ENCODE measurements at places on chromosomes 3 and 15.

DNA sequence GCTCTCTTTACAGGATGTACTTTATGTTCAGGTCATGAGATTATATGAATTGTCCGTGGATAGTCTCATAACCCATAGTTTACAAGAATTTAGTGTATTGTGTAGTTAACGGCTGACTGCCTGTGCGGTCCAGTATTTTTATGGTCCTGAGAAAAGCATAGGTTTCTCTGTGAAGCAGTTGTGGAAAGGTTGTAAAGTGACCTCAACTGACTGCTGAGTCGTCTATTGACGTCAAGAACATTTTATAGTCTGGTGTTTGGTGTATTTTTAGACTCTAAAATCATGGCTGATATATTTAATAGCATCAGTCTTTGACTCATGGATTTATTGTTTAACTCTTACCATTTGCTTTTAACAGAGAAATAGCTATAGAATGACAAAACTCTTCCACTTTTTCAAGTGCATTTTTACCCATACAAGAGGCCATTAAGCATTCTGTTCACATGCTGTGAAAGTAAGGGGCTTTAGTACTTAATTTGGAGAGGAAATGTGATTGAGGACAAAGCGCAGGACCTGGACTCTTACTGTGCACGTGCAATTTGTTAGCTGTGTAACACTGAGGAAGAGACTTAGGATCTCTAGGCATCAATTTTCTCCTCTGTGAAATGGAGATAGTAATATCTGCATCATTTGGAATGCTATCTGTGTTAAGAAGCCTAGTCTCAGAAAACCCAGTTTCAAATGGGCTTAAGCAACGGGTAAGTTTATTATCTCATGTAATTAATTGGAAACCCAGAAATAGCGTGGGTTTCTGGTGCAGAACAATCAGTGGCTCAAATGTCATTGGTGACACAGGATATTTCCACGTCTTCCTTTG, 240.8 kb downstream of the NFKBIZ start:
- DNase-seq = no peak

DNA sequence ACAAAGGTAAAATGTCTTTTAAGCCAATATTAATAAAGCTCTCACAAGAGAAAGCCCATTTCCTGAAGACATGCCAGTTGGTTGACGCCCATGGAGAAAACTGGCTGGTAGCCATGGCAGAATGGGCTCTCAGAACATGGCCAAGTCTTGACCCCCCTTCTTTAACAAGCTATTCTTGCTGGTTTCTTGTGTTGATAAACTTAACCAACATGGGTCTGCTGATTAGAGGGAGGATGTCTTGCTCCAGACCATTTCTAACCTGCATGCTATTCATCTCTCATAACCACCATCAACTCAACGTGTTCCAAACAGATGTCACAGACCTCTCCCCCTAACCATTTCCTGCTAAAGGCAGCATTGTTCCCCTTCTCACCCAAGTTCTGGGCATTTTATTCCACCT, 25.7 kb downstream of the NTRK3 start:
- DNase-seq = no peak

DNA sequence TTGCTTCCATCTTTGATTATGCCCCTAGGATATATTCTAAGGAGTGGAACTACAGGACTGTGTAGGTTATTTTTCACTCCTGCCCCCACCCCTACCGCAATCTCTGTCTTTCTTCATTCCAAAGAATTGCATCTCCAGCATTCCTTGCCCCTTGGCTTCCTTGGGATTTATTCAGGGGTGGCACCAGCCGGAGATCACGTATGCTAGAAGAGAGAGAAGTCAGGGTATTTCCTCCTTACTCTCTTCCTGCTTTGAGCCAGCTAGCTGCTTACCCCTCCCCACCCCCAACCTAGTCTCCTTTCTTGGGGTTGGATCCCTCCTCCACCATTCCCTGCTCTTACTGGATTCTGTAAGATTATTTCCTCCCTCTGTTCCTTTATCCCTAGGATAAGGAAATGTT, 35.0 kb upstream of the DENND4A start:
- no peak for DNase-seq

DNA sequence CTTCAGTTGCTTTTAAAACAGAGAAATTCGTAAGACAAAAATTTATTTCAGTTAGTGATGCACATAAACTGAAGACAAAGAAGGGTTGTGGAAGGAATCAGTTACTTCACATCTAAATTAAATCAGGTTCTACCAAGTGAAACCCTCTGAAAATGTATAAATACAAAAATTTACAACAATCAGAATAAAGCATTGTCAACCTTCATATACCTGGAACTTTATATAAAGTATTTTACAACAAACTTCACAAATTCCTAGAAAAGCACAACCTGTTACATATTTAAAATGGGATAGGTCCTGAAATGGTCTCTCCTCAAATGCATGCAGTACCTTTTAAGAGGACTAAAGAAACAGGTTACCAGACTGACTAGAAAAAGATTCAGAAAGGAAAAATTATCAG, 26.9 kb downstream of the ATOSA start:
- no peak for DNase-seq

DNA sequence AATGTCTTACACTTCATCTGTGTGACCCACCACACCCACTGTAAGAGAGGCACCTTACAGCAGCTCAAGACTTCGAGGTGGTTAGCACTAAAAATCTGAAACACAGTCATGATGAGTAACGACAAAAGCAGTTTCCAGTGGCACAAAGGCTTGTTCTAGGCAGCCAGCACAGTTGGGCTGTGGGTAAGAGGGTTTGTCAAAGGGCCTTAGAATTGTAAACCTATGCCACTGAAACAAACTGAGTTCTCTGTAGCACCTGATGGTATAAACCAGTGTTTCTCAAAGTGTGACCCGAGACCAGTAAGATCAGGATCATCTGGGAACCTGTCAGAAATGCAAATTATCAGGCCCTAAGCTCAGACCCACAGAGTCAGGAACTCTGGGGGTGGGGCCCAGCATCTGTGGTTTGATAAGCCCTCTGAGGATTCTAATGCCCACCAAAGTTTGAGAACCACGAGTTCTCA, 36.5 kb downstream of the DAPK2 start:
- DNase-seq = no peak

DNA sequence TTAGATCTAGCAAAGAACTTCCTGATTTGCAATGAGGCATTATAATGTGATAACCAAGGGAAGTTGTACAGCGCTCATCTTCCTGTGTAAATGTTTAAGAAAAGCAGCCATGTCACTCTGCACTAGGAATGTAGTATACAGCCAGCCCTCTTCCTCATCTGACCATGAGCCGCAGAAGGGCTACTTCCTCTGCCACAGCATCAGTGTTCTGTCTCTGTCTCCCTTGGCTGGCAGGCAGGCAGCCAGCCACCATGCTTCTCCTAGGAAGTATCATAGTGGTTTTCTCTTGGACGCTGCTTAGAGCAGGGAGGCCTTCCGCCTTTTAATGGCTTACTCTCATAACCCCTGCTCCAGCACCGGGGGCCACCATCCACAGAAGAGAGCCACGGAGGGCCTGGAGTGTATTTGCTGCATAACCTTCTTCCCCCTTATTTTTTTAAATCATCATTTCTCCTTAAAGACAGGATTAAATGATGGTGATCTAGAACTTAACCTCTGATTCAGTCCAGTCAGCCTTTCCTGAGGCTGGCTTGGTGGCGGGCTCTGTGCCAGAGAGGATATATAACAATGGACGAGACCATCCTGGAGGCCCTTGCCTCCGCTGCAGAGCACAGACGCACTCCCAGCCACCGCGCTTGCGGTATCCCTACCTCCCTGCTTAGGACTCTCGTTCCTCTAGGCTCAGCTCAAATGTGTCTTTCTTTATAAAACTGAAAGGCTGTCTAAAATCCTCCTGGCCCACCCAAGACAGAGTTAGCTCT, 57.3 kb upstream of the PLXNA1 start:
- DNase-seq = no peak

DNA sequence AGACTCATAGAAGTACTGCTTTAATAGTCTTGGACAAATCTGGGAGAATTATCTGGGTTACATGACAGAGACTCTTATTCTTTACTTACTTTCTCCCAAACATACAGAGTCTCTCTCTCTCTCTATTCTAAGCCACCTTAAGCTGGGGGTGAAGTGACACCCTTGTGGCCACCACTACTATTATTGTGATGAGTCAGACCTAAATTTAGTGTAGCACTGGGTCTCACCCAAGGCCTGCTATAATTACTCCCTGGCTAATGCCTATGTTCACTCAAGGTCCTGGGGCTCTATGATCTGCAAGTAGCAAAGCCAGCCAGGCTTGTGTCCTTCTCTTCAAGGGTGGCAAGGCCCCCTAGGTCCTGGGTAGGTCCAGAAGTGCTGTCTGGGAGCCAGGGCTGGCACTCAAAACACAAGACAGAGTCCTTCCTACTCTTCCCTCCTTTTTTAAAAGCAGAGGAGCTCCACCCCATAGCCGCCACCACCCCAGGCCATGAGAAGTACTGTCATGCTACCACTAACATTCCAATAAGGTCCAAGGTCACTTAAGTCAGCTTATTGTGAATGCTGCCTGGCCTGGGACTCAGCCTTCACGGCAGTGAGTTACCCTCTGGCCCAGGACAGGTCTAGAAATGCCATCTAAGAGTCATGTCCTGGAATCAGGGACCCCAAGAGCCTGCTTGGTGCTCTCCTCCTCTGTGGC, 183.6 kb downstream of the POLQ start:
- no peak for DNase-seq

DNA sequence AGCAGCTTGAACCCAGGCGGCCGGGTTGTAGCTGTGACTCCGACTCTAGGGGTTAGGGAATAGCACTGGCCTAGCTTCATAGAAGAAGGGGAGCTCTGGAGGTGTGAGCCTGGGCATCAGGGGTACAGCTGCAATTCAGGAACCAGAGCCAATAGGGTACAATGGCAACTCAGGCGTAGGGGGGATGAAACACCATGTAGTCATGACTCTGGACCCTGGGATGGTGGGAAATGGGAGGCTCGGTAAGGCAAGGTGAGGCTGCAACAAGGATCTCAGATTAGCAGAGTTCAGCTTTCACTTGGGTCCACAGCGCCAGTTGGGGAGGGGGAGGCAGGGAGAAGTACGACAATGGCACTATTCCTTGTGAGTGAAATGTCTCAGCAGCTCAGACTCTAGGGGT, 210.2 kb upstream of the LYSMD4 start:
- no peak for DNase-seq

DNA sequence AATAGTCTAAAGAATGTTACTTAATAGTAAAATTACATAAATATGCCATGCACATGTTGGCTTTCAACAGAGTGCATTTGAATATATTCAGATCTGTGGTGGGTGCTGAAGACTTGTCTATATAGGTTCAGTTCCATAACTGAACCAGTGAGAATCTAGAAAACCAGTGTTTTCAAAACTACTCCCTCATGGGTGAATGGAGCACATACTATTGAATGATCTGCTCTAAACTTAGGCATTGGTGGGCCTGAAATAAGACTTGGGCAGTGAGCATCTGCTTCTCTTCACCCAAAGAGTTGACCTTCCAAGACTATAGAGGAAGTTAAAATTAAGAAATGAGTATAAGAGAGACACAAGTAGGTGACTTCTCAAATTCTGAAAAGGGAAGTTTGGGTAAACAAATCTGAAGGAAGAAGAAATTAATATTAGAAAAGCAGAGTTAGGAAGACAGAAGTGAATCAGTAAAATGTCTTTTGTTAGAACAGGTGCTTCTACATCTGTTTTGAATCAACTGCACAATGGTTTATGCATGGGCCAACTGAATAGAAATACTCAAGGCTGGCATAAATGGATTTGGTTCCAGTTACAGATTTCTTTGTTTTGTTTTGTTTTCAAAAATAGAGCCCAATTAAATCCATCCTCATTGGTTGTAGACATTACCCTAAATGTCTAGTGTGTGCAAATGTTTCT, 19.3 kb downstream of the ALCAM start:
- no peak for DNase-seq

DNA sequence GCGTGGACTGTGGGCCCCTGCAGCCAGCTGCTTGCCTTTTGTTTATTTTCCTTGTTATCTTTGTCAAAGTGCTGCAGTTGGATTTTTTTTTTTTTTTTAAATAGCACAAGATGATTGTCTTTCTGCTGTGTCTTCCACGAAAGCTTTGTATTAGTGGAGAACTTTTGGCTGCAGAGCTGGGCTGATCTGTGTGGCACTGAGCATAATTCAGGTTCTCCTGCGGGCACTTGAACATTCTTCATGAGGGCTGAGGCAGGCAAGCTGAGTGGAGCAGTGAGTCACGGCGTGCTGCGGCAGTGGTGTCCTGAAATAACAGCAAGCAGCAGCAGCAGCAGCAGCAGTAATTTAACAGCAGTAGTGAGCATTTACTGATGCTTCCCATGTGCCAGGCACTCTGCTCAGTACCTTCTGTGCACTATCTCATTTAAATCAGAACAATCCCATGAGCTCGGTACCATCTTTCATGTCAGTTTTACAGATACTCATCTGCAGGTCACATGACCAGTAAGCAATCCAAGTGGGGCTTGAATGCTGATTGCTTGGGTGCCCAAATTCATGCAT, 45.8 kb downstream of the MITF start:
- no peak for DNase-seq

DNA sequence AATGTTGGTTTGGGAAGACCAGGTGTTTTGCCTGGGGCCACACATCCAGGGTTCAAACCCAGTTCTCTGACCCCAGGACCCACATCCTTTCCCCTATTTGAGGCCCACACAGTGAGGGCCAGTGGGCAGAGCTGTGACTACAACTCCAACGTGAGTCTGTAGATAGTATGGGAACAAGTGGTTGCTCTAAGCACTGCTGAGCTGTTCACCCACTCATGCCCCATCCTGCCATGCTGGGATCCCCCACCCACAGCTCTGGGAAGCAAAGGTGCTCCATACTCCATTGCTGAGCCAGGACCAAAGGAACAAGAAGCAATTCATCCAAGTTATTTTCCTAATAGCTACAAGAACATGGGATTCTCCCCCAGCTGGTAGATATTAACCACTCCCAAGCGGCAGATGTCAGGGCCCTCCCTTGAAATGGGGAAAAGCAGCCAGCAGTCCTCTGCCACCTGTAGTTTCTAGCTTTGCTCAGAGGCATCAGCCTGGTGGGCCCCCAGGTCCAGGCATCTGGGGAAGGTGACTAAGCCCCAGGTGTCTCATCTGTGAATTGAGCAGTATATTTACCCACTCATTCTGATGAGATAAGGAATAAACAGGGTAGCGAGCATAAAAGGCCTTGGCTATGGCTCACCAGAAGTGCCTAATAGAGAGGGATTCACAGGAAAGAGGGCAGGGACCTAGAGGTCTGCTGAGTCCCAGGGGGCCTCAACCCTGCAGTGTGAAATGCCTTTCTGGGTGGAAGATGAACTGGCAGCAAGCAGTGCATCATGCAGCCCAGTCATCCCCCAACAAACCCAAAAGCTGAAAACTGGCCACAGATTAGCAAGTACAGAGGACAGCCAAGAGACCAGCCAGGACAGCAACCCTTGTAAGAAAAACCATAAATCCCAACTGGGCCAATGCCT, 33.4 kb downstream of the POC1A start:
- no peak for DNase-seq

DNA sequence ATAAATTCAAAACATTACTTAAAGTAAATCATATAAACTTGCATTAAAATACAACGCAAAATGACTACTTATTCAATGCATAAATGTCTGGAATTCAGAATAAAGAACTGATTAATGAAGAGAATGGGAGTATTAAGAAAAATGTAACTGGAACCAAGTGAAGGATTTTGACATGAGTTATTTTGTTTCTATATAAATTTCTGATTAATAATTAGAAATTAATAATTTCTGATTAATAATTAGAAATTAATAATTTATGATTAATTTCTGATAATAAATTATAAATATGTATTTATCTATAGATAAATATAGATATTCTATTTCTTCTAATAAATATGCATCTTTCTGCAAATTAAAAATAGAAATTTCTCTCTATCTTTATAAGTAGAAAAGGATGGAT, 160.0 kb upstream of the STRIT1 start:
- DNase-seq = no peak

GRCh38 chr15:73393336-73393735, 24.6 kb upstream of the HCN4 start:
- DNase-seq = no peak

- no peak for DNase-seq
These were observed 51.9 kb downstream of the EPHB1 start for GRCh38 chr3:134846911-134847317.
